ENCODE measurements at places on chromosomes 1 and 21.

DNA sequence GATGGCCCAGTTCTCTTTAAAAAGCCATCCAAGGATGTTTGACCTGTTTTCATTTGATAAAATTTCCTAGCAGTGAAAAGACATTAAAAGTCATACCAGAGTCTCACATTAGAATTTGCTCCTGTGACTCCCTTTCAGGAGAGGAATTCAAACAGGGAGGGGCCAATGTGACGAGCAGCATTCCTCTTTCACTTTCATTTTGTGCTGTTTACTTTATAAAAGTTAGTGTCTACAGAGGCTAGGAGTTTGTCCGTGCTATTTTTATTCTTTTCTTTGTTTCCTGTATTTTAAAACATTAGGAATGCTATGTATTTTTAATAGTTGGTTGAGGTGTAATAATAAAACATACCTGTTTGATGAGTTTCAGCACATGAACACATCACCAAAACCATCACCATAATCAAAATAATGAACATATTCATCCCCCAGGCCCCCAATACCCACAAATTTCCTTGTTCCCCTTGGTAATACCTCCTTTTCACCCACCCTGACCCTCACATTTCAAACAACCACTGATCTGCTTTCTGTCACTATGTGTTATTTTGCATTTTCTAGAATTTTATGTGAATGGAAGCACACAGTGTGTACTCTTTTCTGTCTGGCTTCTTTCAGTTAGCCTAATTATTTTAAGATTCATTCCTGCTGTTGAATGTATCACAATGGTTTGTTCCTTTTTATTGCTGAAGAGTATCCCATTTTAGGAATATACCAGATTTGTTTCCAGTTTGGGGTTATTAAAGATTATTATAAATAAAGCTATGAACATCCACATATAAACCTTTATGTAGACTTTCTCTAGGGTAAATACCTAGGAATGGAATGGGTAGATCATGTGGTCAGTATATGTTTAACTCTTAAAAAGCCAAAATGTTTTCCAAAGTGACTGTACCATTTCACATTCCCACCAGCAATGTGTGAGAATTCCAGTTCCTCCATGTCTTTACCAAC, 129.5 kb downstream of the TENT5C start:
- DNase-seq = no peak

GRCh38 chr1:4464478-4464877, 189.9 kb upstream of the AJAP1 start:
- no peak for DNase-seq

DNA sequence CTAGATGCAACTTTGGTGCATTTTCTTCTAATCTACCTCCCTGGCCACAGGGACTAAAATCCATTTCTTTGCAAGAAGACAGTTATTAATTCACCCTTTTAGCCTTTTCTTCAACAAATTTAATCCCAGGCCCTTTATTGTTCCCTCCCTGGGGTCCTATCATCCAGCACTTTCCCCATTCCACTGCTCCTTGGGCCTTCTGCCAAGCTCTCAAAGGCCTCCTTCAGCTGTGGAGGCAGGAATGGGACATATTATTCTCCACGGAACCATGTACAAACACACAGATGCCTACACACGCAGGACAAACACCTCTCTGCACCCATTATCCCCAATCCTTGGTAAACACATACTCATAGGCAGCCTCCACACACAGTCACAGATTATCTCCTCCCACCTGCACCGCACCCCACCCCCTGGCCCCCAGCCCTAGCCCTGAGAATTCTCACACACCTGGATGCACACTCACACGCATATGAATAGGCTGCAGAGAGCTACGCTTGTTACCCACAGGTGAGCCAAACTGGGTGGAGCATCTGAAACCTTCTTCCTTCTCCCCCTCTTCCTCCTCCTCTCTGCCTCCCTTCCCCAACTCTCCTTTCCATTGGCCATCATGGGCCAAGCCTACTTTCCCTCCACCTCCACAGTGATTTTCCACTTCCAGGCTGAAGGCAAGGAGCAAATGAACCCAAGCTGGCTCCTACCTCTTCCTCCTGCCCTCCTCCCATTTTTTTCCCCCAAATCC, 11.7 kb downstream of the TAGLN2 start:
- no peak for DNase-seq

GRCh38 chr1:176017722-176018121, 189.4 kb downstream of the COP1 start:
- no peak for DNase-seq

GRCh38 chr1:27570784-27571183, 33.2 kb downstream of the AHDC1 start:
- DNase-seq = no peak

GRCh38 chr1:193185901-193186731, at the start of gene B3GALT2:
TSS of gene B3GALT2 (minus strand) at chr1:193186613. CDS start at chr1:193181562, 5,051 bp downstream.
- no peak for DNase-seq

- no peak for DNase-seq
Observed at GRCh38 chr1:170410401-170411166, 121.4 kb upstream of the GORAB start.

DNA sequence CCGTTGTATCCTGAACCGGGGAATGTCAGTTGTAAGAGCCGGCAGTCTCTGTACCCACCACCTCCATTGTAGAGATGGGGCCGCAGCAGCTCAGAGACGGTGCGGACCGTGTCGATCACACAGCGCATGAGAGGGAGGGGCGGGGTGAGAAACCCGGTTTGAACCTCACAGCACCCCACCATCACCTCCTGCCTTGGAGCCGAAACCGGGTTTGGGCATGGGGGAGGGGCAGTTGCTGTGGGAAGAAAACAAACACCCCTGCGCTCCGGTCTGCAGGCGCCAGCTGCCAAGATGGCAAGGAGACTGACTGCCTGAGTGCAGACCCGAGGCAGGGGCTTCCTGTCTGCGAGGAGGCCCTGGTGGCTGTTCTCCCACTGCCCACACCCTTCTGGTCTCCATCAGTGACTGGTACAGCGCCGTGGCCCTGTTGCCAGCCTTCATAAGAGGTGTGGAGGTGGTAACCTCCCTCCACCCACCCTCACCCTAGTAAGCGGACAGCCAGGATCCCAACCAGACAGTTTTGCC, 69.2 kb upstream of the SSBP3 start:
- DNase-seq = peak; percentile 57

DNA sequence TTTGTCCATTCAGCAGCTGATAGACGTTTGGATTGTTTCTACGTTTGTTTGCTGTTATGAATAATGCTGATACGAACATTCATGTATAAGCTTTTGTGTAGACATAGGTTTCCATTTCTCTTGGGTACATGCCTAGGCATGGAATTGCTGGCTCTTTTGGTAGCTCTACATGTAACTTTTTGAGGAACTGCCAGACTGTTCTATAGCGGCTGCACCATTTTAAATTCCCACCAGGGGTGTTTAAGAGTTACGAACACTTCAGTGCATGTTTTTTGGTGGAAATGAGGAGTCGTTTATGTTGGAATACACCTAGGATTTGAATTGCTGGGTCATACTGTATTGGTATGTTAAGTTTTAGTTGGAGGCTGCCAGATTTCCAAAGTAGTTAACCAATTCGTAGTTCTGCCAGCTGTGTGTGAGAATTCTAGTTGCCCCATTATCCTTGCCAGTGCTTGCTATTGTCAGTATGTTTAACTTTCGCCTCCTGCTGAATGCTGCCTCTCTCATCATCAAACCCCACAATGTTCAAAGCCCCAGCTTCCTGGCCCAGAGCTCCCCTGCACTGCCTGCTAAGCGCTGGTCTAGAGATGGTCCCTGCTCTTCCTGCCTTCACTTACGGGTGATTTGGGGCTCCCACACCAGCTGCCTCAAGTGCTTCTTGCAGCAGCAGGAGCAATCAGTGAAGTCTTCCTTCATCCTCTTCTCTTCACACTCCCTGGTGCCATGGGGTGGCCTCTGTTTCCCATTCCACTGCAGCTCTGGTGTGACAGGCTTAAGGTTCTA, 81.0 kb downstream of the MAN1C1 start:
- peak; percentile 30 for DNase-seq

- no peak for DNase-seq
Observed at GRCh38 chr21:45894450-45894825, 87.1 kb upstream of the COL6A1 start.

DNA sequence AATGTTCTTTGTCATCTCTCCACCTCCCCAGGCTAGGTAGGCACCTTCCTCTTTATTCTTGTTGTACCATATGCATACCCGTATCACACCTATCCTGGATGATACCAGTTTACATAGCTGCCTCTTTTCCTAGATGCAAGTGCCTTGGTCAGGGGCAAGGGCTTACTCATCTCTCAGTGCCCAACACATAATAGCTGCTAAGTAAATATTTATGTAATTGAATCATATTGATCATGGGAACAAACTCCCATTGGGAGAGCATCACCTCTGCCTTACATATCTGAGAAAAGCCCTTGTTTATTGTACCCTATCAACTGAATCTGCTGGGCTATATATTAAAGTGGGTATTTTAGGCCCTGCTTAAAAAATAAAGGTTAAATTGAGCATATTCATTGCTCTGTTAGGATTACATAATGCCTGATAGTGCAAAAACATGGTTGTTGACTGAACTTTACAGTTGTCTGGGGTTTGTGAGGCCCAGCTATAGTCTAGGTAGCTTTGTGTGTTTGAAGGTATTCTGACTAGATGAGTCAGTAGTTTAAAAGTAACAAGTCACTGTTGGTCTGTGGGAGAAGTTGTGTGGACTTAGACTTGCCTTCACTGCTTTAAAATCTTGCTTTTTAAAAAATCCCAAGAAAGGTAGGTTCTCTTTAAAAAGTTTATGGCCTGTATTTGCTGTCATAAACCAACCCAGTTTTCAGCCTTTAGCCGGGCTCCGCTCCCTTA, 82.6 kb downstream of the OLFML2B start:
- DNase-seq = no peak

- no peak for DNase-seq
Observed at GRCh38 chr1:26318338-26319064, 743 bp downstream of the CD52 start.

- DNase-seq = no peak
Observed at GRCh38 chr1:200180821-200181220, 153.3 kb downstream of the NR5A2 start.

DNA sequence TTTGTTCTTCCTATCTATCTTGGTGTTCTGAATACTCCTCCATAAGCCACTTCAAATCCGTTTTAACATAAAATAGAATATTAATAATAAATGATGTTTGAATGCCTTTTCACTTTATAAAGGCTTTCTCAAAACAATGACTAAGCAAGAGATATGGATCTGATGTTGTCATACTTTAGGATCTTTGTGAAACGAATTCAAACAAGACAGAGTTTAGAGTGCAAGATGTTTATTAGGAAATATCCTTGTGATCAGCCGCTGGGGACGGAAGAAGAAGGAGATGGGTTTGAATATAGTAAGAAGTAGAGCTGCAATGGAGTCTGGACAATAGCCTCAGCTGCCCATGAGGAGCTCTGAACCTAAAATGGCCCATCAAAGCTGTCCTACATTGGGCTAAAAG, 351.8 kb downstream of the NEGR1 start:
- no peak for DNase-seq

DNA sequence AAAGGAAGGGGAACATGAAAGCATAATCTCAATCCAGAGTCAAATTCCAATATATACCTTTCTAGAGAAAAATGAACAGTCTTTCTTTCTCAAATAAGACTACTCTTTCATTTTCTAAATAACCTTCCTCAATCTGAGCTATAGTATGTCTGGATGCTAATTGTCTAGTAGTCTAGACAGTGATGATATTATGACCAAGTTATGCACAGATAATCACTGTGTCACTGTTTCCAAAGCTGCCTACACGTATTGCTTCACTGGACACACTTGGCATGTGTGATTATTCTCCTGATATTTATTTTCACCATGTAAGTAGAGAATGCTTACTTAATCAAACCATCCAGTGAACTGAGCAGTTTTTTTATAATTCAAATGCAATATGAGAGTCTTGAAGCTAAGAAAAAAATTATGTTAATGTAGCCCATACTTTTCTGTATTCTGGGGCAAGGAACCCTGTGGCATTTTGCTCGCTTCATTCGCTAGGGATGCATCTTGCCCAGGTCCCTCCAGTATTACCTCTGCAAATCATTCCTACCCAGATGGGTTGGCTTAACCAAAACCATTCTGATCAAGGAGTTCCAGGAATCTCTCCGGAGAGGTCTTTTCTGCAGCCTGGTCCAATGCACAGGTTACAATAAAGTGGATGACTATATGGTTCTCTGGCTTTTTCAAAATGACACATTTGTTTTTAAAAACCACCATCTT, 303.1 kb upstream of the RUNX1 start:
- DNase-seq = no peak

GRCh38 chr1:116990612-116991151, 10.9 kb upstream of the CD101 start:
- no peak for DNase-seq

- DNase-seq = peak; percentile 16
Observed at GRCh38 chr21:42381347-42381984, 14.4 kb downstream of the TMPRSS3 start.

Data from activated naive CD4-positive, alpha-beta T cell (primary cell).